ENCODE measurements at places on chromosomes 13 and 19. TPM values are rescaled to one million over a fixed set of nuclear protein-coding genes. Genes with fewer than 3 reads are reported as not detected.

DNA sequence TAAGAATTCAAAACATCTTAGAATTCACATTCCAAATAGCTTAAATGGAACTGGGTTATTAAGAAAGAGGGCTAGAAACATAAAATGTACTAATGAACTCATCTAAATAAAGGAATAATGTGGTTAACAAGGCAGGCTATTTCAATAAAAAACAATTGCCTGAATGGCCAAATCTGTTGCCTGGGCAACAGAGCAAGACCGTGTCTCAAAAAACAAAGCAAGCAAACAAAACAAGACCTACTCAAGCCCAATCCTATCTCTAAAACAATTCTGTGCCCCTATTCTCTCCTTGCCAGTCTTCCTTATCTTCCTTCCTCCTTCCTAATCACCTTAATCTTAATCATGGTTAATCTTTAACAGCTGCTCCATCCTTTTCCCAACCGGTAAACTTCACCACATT, 12.1 kb downstream of the IGFL1 start:
- no peak for DNase-seq

GRCh38 chr19:39223703-39224279, 19.7 kb upstream of the SYCN start:
- DNase-seq, result no peak

DNA sequence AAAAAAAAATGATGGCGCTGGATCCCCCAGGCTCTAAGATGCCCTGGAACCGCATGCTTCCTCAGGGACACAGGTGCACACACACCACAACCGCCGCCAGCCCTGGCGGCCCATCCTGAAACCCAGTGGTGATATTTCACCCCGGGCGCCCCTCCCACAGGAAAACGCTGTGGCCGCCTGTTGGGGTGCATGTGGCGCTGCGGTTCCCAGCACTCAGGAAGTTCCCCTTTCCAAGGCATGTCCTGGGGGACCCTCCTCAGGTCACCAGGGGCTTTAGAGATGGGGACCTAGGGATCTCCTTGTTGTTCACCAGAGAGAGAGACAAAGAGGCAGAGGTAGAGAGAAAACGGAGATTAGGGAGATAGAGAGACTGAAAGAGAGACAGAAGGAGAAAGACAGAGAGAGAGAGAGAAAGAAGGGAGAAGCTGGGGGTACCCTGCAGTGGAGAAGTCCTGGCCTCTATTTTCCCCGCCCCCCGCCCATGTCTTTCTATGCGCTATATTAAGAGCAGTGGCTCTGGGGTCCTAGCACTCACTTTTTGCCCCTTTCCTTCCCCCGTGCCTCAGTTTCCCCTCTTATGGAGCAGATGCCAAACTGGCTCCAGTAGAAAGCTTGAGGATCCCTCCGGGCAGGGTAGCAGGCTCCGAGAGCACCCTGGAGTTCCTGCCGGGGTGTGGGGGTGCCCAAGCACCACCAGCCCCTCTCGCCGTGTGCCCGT, 2.3 kb downstream of the ADGRE2 start:
- no peak for DNase-seq

DNA sequence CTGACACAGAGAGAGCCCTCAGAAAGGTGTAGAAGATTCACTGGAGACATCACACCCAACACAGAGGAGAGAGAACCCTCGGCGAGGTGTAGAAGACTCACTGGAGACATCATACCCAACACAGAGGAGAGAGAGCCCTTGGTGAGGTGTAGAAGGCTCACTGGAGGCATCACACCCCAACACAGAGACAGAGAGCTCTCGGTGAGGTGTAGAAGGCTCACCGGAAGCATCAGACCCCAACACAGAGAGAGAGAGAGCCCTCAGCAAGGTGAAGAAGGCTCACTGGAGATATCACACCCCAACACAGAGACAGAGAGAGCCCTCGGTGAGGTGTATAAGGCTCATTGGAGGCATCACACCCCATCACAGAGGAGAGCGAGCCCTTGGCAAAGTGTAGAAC, 826.5 kb downstream of the UQCRFS1 start:
- no peak for DNase-seq

The BEST2 gene
- not detected for polyA plus RNA-seq

- no peak for DNase-seq
Measured at GRCh38 chr19:17259118-17259780, 5.3 kb downstream of the USHBP1 start.

- DNase-seq, result no peak
Measured at GRCh38 chr13:31964168-31964567, 67.4 kb upstream of the FRY start.

The GGN gene
- not detected for polyA plus RNA-seq

The MBD3L2 gene
- not detected for polyA plus RNA-seq

- no peak for DNase-seq
Measured at GRCh38 chr19:6421075-6422014, 3.3 kb downstream of the KHSRP start.

- DNase-seq, result peak; percentile 78
Measured at GRCh38 chr19:19120308-19121231, 17.7 kb downstream of the TMEM161A start.

DNA sequence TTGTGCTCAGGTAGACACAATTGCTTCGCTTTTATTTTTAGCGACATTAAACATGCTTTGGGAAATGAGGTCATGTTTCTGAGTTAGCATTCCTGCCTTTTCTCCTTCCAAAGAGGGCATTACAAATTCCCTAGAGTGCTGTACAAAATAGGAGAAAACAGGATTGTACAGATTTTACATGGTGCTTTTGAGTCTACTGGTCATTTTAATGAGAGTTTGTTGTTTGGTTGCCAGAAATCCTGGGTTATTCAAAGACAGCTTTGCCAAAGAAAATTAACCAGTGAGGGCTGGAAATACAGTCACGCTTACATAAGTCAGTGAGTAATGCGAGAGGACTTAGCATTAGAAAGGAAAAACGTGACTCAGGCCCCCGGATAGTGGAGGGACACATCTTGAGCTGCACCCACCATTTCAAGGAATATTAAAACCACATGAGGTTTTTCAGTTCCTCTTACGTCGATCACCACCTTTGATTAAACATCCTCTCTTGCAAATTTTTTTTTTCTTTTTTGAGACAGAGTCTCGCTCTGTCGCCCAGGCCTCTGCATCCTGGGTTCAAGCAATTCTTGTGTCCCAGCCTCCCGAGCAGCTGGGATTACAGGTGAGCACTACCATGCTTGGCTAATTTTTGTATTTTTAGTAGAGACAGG, 55.4 kb downstream of the SACS start:
- DNase-seq, result peak; percentile 62

GRCh38 chr13:30006246-30006645, 155.8 kb upstream of the UBL3 start:
- no peak for DNase-seq

The ZNF471 gene
- 4.3 TPM for polyA plus RNA-seq

GRCh38 chr13:71304861-71305260, 562.1 kb downstream of the DACH1 start:
- DNase-seq, result no peak

DNA sequence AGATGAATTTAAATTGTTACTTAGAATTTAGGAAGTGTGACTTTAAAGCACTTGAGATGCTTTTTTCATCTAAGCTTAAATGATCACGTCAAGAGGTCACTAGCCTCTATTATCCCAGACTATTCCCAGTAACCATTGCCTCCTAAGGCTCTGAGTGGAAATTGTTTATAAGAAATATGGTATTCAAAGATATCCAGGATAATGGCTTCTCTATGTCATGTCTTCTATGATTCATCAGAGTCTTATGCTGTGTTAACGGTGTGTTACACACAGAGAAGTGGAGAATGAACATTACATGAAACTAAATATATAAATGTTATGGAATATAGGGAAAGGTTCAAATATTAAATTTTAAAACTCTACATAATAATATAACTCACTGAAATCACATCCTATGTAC, 79.8 kb upstream of the NBEA start:
- DNase-seq, result no peak

The ZFP36 gene
- polyA plus RNA-seq, result 113 TPM
